ENCODE measurements at places on chromosomes 13 and 19.

- DNase-seq: no peak
These were observed 637.0 kb upstream of the SLC10A2 start for GRCh38 chr13:103703246-103703645.

DNA sequence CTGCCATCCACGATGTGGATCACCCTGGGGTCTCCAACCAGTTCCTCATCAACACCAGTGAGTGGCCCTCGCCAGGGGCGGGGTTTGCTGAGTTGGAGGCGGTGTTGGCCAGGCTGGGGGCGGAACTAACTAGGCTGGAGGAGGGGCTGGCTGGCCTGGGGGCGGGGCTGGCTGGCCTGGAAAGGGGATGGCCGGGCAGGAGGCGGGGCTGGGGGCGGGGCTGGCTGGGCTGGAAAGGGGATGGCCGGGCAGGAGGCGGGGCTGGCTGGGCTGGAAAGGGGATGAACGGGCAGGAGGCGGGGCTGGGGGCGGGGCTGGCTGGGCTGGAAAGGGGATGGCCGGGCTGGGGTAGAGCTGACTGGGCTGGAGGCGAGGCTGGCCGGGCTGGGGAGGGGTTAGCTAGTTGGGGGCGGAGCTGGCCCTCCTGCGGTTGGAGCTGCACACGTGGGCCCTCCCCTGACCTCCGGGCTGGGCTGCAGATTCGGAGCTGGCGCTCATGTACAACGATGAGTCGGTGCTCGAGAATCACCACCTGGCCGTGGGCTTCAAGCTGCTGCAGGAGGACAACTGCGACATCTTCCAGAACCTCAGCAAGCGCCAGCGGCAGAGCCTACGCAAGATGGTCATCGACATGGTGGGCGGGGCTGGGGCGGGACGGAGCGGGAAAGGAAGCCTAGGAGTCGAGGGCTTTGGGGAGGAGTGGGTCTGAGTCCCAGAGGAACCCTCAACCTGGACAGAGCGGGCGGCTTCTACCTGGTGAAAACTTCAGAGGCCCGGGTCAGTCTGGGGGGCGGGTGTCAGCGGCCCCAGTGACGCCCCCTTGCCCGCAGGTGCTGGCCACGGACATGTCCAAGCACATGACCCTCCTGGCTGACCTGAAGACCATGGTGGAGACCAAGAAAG lies 41.0 kb downstream of the PDE4A start:
- peak; percentile 90 for DNase-seq

DNA sequence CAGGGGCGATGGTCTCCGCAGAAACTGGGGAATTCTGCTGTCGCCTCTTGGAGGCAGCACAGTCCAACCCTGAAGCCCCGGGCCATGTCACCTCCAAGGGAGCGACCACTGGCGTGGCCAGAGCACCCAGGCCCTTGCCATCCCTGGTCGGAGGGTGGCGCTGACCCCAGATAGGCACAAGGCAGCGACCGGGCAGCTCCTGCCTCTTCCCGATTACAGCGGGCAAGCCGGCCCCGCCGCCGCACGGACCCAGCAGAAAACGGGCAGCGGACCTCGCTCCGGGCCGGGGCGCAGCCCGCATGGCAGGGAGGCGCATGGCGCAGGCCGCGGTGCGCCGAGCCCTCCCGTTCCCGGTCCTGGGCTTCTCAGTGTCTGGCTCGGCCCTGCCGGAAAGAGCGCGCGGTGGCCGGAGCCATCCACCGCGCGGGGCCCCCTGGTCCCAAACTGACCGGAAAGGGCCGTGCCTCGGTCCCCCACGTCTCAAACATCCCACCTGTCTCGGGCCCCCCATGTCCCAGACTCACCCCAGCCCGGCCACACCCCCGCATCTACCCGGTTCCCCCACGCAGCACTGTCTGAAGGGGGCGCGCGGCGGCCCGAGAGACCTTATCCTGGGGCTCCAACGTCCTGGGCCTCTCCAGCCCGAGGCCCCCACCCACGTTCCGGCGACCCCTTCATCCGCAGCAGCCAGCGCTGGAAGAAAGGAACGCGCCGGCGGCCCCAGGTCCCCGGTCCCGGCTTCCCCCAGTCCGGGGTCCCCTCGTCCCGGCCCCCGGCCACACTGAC lies 727 bp downstream of the CERS1 start:
- DNase-seq: peak; percentile 31

DNA sequence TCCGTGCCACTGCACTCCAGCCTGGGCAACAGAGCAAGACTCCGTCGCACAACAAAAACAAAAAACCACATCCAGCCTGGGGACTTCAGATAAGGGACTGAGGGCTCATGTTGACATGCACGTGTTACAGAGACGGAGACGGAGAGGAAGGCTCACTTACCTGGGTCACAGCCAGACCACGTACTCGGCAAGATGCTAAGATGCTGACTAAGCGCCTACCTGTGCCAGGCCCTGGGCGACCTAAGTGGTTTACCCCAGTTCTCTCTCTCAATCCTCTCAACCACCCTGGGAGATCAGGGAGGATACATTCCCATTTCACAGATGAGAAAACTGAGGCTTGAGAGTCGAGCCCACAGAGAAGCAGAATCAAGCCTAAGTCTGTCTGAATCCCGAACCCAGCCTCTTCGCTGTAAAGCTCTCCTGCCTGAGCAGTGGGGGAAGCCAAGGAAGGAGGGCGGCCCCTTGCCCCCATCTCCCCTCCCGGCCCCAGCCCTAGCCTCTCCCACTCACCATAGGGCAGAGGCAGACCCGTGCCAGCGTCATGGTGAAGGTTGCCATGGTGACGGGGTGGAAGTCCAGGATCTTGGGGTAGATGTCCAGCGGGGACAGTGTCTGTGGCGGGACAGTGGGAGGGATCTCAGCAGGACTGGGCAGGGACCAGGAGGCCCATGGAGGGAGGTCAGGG lies 13.5 kb downstream of the ERCC2 start:
- DNase-seq: no peak

GRCh38 chr19:49553451-49554271 lies 25.9 kb downstream of the RCN3 start:
- no peak for DNase-seq

GRCh38 chr13:106650690-106651205 lies 82.8 kb upstream of the ARGLU1 start:
- DNase-seq: no peak

DNA sequence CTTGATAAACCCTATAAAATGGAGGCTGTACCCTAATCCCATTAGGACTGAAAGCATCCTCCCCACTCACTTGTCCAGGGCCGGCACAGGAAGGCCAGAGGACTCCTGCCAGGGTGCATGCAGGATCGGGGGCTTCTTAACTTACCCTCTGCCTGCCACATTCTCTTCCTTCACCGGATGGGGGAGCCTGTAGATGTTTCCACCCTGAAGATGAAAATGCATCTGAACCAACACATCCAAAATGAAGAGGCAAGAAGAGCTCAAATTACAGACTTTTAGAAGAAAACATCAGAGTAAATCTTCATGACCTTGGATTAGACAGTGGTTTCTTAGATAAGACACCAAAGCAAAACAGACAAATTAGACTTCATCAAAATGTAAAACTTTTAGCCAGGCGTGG lies 25.9 kb upstream of the NAPA start:
- no peak for DNase-seq

- no peak for DNase-seq
These were observed 919 bp downstream of the DACT3 start for GRCh38 chr19:46660008-46660517.

DNA sequence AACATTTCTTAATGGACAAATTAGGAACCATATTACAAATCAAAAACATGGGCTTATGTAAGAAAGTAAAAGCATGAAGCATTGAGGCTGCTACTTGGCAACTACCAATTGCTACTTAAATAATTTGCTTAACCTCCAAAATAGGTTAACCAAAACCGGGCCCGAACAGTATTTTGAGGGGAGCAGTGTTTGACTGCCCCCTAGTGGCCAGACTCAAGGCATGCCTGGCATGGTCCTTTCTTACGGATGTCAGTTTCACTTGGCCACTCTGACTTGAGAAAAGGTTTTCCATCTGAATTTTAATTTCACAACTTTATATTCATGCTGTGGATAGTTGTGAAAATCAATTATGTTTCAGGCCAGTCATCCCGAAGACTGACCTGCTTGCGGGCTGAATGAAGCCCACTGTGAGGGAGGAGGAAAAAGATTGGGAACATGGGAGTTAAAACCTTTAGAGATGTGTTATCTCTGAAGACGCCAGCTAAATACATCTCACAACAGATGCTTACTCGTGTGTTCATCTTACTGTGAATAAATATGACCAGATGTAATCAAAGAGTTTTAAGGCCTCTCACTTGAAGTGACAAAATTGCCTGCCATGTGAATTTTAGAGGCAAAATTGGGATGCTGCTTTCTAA lies 2.9 kb downstream of the RXFP2 start:
- peak; percentile 52 for DNase-seq

DNA sequence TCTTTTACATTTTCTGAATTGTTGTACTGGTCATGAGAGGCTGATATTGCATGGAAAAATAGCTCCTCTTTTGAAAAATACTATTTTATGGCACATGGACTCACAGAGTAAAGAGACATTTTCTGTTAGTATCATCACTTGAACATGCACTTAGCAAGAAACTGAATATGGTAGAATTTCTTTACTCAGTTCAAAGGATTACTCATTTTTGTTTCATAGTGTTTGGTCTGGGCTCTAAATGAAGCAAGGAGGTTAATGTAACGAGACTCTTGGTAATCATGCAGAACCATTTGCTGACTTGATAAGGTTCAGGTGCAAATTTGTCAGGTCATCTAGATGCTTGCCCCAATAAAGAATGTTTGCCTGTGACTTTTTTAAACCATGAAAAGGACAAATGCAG lies 63.2 kb downstream of the GPC6 start:
- no peak for DNase-seq

DNA sequence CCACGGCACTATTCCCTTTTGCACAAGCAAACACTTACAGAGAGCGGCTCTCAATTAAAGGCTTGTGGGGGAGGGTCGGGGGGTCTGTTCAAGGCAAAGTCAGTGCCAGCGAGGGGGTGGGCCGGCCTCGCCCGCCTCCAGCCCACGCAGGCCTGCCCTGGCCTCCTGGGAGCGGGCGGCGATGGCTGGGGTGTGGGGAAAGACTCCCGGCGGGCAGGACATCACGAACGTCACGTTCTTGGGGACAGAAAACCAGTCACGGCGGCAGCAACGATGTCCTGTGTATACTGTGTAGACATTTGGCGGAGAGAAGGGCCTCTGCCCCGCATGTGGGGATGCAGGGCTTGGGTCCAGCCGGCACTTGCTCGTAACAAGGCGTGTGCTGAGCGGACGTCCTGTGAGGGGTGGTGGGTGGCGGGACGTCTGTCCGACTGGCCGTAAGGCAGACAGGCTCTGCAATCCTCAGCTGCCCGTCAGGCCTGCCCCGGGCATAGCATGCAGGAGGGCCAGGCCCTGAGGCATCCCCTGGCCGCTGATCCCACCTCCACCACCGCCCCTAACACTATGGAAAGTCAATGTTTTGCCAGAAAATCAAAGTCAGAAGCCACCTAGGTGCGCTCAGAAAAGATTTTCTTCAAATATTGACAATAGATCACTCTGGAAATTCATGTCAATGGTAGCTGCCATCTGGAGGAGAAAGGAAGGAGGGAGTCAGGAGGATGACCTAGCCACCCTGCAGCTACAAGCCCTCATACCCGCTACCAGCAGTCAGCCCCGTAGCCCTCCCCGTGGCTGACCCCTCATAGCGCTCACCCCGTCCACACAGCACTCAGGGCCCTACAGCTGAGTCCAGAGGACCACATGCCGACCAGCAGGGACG lies 5.8 kb upstream of the EPHX3 start:
- DNase-seq: no peak

DNA sequence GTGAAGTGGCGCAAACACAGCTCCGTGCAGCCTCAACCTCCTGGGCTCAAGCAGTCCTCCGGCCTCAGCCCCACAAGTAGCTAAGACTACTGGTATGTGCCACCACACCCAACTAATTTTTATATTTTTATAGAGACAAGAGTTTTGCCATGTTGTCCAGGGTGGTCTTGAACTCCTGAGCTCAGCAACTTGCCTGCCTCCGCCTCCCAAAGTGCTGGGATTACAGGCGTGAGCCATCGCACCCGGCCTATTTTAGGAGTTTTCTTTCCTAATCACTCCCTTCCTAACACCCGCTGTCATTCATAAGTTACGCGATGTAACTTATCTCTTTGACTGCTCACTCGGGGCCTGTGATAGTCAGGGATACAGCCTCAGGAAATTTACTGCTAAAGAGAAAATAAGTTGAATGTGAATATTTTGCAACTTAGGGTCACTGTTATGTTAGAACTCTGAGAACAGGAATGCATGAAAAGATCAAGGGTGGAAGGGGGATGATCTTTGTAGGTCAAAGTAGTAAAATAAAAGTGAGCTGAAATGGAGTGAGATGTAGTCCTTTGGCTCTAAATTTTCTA lies 140.3 kb downstream of the DCT start:
- no peak for DNase-seq

- no peak for DNase-seq
These were observed 4.7 kb downstream of the RASA3 start for GRCh38 chr13:114127473-114128347.

GRCh38 chr13:30846866-30847265 lies 59.2 kb upstream of the MEDAG start:
- DNase-seq: no peak

GRCh38 chr13:21077076-21077787 lies 15.8 kb upstream of the LATS2 start:
- DNase-seq: peak; percentile 48

DNA sequence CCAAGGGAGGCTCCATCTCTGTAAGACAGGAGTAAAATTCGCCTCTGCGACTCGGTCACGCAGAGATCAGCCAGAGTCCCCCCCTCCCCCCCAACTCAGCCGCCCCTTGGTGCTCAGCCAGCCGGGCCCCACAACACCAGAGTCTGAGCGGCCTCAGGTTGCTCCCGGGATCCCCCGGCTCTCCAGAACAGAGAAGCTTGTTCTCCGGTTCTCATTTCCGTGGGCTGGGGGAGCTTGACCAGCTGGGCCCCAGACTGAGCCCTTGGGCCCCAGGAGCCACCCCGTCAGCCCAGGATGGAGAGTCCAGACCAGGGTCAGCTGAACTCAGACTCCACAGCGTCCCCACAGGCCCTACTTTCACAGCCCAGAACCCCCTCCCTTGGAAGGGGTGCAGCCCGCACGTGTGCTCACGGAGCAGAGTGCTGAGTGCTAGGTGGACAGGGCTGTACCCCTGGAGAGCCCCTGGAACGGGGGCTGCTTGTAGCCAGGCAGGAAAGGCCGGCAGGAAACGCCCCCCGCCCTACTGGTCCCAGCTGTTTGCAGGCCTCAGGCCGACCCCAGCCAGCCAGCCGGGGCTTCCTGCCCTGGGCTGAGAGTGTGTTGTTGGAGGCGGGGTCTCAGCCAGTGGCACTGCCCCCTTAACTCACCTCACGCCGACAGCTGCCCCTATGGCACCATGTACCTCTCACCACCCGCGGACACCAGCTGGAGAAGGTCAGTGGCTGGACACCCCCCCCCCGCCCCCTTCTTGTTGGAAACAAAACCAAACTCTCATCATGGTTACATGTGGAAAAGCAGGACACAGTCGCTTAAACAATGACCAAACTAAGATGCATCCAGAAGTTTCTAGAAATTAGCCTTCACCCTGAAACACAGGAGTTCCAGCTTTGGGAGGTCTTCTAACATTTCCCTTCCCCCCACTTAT lies 44.4 kb downstream of the COMP start:
- no peak for DNase-seq

GRCh38 chr13:47794963-47795362 lies 206.1 kb downstream of the SUCLA2 start:
- DNase-seq: peak; percentile 25

GRCh38 chr19:313988-314815 lies 23.0 kb upstream of the PLPP2 start:
- DNase-seq: no peak

Measured in MV-4-11 (cell line).